ENCODE measurements at places on chromosomes 3 and 15. TPM values are rescaled to one million over a fixed set of nuclear protein-coding genes. Genes with fewer than 3 reads are reported as not detected.
A peak's percentile ranks its signal among the peaks of the same experiment; 100 is the strongest.

DNA sequence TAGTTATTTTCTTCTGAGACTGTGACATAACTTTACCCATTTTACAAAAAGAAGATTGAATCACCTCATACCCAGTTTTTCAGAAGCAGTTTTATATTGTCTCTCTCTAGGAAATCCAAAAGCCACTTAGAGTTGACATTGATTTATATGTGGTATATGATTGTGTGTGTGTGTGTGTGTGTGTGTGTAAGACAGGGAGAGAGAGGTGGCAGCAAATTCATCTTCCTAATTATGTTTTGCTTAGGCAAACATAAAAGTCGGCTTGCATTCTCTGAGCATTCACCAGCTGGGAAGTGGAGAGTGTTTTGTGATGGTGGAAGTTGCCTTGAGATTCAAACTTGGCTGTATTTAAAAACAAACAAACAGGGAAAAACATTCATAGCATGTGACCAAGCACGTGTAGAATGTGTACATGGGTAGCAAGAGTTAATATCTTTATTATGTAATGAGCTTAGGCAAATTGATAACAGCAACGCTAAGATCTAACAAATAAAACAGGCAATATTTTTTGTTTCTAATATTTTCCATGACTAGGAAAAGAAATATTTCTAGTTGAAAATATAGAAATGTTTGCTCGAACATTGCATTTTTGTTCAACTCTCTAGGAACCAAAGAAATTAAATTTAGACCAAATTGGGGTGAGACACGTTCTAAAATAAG lies 64.4 kb upstream of the IGF1R start:
- no peak for DNase-seq

DNA sequence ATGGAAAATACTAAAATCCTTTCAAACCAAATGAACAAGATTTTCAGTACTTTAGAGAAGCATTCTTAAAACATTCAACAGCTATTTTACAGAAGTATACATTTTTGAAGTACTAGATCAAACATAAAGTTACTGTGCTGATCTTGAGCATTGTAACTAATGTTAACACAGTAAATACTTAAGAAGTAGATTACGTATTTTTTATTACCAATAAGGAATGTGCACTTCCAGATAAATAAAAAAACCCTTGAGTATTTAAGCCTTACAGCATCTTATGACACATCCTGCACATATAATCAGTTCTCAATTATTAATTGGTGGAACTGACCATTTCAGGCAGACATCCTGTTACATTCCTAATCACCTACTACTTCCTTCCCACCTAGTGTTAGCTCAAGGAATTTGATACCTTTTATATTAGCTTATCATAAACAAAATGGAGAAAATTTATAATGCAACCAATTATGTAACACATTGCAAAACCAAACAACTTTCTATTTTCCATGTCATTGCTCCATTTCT lies 32.8 kb downstream of the COPS2 start:
- no peak for DNase-seq

DNA sequence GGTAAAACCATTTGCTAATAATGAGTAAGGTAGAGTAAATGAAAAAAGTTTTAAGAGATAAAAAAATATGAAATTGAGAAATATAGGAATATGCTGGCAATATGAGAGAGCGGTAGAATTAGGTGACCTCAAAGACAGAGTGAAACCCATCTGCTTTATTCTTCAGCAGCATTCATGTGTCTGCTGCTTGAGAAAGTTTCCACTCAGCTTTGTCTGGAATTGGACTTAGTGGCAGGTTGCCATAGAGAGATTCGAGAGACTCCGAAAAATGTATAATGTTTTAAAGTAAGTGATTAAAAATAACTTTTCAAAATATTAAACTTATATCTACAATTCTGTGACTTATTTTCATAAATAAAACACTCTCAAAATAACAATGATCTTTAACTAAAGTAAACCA lies 5.0 kb downstream of the SUCNR1 start:
- DNase-seq: no peak

The UBE3A gene
- 16.7 TPM for polyA plus RNA-seq

The TMEM45A gene
- polyA plus RNA-seq: 21.7 TPM

GRCh38 chr15:29687204-29687815 lies 135.0 kb downstream of the TJP1 start:
- DNase-seq: no peak

- DNase-seq: no peak
Observed at GRCh38 chr15:53297828-53298227, 461.6 kb downstream of the WDR72 start.

The MOBP gene
- polyA plus RNA-seq: not detected

- DNase-seq: no peak
Observed at GRCh38 chr3:78963771-78964170, 804.0 kb downstream of the ROBO1 start.

DNA sequence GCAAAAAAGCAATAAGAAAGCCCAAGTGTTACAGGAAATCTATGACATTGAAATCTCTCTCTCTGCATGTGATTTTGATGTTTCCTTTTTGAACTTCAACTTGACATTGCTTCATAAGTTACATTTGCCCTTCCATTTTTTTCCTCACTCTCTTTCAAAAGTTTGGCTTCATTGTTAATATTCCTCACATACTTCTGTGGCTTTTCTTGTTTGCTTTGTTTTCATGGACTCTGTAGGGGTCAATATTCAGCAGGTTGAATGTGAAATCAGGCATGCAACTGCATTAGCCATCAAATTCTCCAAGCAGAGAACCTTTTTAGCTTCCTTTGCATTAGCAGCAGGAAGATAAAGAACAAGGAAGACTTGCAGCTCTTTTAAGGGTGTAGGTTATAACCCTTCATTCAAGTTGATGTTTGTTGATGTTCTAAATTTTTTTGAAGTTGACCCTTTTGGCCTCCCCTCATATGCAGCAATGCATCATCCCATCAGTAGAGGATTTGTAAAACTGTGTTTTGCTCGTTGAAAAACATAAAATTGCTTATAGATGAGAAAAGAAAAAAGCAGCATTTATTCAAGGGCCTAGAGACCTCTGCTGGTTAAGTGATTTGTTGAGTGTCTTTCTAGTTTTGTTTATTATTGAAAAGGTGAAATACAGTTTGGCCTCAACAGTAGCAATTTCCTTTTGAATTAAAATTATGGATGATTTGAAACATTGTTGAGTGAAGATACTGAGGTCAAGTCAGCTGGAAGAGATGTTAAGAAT lies 211.4 kb downstream of the IL5RA start:
- no peak for DNase-seq

DNA sequence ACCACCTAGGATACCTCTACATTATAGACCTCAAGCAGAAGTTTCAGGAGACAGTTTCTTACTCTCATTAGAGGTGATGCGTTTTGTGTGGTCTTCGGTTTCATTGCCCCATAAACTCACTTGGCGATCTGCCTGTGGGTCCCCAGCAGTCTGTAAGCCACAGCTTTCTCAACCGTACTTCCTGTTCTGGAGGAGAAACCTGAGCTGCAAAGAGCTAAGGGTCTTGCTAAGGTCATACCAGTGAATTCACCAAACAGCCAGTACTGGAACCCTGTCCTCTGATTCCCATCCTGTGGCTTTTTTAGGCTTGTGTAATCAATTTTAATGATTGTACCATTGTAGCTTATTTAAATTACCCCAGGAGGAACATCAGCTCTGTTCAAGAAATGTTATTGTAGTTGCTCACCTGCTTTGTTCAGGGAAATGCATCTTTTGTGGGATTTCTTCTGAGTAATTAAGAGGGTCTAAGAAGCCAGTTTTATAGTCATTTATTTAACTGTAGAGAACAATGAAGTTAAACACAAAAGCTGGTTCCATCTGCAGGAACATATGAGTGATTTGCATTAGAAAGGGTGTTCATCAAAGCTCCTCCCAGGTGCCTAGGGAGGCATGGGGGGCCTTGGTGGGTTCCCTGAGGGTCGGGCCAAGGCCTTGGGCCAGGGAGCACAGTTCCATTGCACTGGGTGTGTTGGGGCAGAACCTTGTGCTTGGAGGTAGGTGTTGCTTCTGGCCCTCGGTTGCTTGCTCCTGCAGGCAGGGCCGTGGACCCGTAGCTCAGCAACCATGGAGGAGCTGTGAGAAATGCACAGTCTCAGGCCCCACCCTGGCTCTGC lies 69.6 kb downstream of the APBA2 start:
- DNase-seq: peak; percentile 69

GRCh38 chr3:13712682-13713180 lies 163.8 kb downstream of the FBLN2 start:
- DNase-seq: no peak

- no peak for DNase-seq
Observed at GRCh38 chr15:81095690-81096365, 38.2 kb upstream of the CFAP161 start.

The FBXW12 gene
- polyA plus RNA-seq: not detected

DNA sequence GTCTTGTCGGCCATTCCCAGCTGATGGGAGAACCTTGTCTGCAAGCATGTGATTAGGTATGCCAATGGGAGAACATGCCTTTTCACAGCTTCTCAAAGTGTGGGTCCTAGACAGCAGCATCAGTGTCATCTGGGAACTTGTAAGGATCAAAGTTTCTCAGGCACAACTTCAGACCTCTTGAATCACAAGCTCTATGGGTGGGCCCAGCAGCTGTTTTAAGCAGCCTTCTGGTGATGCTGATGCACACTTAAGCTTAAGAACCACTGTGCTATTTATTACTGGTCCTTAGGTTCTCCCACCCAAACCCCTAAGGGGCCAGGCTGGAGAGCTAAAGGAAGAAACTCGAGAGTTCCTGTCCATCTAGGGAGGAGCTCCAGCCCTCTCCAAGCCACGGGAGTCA lies 453.9 kb upstream of the PROK2 start:
- no peak for DNase-seq

- peak; percentile 73 for DNase-seq
Observed at GRCh38 chr3:11548721-11549131, 95.0 kb downstream of the VGLL4 start.

The MUC20 gene
- polyA plus RNA-seq: 0.12 TPM
